CD4-positive, alpha-beta T cell treated with Interleukin-4 for 4 hours (primary cell): ENCODE measurements at places on chromosomes 1 and 21.

DNA sequence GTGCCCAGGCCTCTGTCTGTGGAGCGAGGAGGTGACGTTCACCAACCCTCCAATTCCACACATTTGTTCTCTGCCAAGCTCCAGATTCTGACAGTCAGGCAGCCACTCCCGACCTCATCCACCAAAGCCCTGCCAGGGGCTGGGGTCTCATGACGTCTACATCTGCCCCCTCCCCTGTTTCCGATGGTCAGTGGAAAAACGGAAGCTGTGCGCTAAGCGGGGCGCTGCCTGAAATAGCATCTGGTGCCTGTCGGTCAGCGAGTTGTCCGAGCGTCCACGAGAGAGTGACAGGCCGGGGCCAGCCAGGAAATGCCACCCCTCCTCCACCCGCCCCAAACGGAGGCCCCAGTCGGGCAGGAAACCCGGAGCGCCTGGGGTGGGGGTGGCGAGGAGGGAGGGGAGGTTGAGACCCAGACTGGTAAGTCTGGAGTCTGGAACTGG, 3.2 kb upstream of the TAL1 start:
- no peak for DNase-seq

- no peak for DNase-seq
Observed at GRCh38 chr1:221016751-221017150, 137.5 kb downstream of the HLX start.

- no peak for DNase-seq
Observed at GRCh38 chr1:232868793-232869491, 63.7 kb downstream of the MAP10 start.

GRCh38 chr1:81493102-81493869, 307.4 kb upstream of the ADGRL2 start:
- no peak for DNase-seq

DNA sequence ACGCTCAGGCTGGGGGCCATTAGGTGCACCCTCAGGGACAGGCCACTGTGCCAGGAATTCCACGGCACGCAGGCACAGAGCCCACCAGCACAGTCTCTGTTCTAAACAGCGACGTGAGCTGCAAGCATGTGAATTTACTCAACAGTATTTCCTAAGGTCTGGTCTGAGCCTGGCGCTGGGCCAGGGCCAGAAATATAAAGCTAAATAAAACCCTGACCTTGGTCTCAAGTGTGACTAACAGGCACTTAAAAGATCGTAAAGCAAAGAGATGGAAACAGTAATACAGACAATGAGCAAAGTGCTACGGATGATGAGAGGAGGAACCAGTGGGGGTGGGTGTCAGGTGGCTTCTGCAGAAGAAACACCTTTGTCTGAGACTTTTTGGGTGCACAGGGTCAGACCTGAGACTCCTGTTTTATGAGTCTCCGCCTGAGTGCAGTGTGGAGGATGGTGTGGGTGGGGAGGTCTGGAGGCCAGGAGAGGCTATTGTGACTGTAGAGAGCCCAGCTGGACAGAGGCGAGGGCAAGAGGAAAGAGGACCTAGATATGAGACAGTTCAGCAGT, 53.4 kb upstream of the EDN2 start:
- no peak for DNase-seq

DNA sequence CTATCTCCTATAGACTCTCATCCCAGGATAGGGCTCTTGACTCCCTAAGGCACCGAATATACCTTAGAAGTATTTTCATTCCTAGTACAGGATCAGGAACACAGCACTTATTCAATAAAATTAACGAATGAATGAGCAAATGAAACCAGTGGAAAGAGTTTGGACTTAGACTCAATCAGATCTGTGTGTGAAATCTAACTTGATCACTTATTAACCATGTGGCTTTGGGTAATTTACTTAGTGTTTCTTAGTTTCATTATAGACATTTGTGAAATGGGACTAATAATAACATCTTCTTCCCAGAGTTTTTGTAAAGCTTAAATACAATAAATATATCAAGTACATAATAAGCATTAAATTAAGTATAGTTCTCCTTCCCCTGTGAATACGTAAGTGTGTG, 230.1 kb downstream of the ADGRL2 start:
- no peak for DNase-seq

DNA sequence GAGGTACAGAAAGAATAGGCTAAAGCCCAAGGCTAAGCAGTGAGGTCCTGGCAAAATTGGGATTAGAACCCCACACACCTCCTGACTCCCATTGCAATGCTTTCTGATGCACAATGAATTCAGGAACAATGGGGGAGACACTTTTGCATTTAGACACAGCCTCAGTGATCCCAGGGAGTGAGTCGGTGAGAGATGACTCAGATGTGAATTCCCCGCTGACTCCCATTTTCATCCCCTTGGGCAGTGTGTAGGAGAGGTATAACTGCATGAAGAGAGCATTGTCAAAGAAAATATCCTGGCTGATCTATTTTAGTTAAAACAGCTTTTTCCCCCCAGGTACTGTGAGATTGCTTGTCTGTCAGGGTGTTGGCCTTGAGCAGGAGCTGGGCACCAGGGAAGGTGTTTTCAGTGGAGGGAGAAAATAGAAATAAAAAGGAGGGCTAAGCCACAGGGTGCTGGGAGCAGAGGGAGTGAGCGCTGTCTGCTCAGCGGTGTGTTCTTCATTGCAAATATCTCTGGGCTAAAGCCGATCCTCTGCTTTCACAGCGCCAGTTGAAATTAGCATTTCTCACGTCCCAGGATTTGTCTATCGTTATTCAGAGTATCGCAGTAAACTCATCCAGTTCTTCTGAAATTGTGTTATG, 247.7 kb upstream of the PTBP2 start:
- DNase-seq: no peak

- DNase-seq: no peak
Observed at GRCh38 chr1:185894791-185895190, 160.6 kb downstream of the HMCN1 start.

- no peak for DNase-seq
Observed at GRCh38 chr1:173187671-173188237, 19.4 kb downstream of the TNFSF4 start.
